RPMI7951 (cell line): ENCODE measurements at places on chromosomes 5 and 9. TPM values are rescaled to one million over a fixed set of nuclear protein-coding genes. Genes with fewer than 3 reads are reported as not detected.

CARTPT gene
- total RNA-seq, result not detected in 2 replicates

DNA sequence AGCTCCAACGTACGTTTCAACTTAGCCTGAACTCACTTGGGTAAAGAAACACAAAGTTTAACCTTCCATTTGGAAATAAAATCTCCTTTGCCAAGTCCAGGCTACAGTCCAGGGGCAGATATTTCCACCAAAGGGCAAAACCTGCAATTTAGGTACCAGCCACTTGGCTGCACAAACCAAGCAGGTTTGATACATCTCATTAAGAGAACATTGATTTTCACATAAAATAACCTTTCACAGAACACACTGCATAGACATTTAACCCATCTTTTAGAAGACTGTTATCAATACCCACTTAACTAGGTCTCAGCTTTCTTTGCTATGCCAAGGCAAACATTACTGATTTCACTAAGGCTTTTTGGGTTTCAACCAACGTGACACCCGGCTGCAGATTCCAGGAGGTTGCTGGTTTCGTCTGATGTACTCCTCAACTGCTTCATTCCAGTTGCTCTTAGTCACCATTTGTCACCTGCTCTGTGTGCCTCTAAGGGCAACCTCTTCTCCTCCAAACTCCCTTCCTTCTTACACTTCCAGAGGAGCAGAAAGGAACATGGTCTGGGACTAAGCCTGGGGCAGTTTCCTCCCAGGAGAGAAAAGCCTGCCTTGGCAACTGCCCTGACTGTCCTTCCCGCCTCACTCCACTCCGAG lies 67.1 kb downstream of the EPB41L4B start:
- DNase-seq, result peak; percentile 71

DNA sequence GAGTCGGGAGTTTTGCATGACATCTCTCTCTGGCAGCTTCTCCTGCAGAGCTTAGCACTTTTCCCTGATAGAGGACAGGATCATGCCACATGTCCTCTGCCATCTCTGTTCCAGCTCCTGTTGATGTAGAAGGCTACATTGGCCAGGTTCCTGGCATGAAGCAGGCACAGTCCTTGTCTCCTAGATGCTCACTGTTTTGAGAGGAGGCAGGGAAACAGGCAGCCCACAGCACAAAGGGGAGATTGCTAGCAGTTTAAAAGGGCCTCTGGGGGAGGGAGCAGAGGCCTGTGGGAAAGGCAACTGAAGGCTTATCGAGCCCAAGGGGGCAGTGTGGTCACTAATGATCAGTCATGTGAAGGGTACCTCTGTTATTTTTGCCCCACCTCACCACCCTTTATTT lies 10.7 kb downstream of the ARHGAP26 start:
- no peak for DNase-seq

DNA sequence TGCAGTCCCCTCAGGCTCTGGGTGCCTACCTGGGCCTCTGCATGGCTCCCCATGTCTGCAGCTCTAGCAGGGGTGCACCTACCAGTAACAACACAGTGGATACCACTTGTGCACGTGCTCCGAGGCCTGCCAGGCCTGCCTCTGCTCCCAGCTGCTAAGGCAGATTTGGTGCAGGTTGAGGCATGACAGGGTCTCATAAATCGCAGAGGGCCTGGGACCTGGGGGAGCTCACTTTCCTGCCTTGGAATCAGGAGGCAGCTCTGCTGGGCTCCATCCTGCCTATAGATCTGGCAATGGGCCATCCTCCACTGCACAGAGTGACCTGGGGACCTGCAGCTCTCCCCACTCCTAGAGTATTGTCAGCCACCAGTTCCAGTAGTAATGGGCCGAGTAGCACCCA lies 121.9 kb upstream of the CXCL14 start:
- no peak for DNase-seq

DNA sequence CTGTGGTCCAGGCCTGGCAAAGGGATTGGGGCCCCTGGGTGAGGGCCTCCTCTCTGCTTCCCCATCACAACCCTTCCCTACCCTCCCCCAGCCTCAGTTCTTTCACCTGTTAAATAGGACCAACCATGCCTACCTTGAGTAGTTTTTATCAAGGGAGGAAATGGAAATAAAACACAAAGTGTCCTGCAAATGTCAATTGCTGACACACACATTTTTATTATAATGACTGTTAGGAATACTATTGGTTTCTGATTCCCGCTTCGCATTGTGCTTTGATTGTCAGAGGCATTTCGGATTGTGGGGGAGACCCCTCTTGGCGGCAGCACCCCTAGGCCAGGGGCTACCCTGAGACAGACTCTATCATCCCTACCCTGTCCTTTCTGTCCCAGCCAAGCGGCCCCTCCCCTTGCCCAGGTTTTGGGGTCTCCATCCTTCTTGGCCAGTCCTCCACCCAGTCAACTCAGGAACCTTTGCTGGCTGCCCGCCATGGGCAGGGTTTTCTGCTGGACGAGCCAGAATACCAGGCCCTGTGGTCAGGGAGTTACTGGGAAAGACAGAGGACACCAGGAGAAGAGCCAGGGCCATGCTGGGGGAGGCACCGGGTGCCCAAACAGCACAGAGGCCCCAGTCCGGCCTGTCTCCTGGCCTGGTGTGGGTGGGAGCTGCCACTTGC lies 18.4 kb upstream of the TTLL11 start:
- DNase-seq, result no peak

DNA sequence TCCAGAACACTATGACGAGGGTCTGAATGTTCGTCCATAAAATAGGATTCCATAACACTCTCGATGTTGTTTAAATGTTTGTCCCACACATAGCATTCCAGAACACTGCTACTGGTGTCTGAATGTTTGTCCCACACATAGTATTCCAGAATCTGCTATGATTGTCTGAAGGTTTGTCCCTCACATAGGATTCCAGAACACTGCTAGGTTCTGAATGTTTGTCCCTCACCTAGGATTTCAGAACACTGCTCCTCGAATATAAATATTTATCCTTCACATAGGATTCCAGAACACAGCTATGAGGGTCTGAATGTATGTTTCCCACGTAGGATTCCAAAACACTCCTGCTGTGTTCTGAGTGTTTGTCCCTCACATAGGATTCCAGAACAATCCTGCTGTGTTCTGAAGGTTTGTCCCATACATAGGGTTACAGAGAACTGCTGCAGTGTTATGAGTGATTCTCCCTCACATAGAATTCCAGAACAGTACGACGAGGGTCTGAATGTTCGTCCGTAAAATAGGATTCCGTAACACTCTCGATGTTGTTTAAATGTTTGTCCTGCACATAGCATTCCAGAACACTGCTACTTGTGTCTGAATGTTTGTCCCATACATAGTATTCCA lies 215.3 kb downstream of the FOXD4L6 start:
- DNase-seq, result no peak

PLK2 gene
- total RNA-seq, result 120 and 137 TPM in 2 replicates

C9 gene
- not detected in 2 replicates for total RNA-seq

DNA sequence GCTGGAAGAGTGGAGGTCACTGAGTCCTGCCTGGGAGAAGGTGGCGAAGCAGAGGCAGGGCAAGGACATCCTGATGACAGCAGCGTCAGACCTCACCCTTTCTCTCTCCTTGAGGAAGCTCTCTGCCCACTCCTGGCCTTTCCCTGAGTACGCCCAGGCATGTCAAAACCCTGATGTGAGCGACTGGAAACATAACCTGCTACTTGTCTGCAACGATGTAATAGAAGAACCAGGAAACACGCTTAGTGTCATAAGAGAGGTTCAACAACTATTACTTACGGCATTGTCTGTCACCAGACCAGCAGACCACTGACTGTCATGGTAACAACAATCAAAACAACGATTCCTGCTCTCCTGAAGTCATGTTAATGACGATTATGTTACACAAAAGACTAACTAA lies 152.4 kb downstream of the ACTL7B start:
- no peak for DNase-seq

PCDHGC3 gene
- total RNA-seq, result 75.6 and 81.8 TPM in 2 replicates

DNA sequence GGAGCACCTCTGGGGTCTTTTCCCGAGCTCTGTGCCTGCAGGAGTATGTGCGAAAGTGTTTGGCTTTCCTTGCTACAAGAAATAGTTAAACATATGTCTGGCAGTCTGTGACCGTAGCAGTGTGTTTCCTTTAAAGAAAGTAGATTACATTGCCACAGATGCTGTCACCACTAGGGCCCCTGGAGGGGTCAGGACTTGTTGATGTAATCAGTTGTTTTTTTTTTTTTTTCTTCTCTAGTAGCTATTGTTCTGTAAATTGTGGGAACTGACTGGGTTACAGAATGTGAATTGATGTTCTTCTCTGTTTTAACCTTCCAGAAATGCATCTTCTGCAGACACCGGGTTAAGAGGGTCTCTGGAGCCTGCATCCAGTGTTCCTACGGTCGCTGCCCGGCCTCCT lies 345.6 kb downstream of the KDM4C start:
- no peak for DNase-seq

GRCh38 chr5:91401175-91401574 lies 18.1 kb upstream of the ARRDC3 start:
- DNase-seq, result no peak

DNA sequence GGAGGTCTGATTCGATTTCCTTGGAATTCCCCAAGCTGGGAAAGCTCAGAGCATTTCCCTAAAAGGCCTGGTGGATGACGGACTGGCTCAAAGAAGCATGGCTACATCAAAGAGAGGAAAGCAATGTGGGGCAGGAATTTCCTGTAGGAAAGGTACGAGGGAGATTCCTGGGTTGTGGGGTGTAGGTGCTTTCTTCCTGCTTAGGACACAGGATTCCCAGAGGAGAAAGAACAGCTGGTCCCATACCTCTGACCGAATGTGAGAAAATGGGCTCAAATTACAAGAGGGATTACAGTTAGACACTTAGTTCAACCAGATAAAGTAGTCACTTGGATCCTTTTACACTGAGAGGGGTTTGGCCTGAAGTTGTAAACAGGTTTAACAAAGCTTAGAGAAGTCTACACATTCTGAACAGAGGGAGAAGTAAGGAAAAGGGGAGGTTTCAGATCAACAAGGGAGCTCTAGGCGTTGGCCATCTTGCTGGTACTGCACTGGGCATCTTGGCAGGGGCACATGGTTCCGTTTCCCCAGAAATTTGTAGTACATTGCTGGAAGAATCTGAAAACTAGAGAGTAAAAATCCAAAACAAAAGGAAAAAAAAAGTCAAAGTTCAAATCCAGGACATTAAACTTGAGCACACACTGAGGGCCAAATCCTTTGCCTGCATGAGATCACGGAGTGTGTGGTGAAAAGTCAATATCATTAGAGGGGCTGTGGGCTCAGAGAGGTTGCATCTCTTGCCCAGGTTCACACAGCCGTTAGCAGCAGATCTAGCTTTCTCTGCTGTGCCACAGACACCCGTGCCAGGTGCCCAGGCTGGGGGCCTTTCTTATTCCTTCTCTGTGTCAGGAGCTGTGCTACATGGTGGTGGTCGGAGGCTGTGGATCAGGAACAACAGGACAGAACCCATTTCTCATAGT lies 171.3 kb downstream of the RGS3 start:
- DNase-seq, result no peak

DNA sequence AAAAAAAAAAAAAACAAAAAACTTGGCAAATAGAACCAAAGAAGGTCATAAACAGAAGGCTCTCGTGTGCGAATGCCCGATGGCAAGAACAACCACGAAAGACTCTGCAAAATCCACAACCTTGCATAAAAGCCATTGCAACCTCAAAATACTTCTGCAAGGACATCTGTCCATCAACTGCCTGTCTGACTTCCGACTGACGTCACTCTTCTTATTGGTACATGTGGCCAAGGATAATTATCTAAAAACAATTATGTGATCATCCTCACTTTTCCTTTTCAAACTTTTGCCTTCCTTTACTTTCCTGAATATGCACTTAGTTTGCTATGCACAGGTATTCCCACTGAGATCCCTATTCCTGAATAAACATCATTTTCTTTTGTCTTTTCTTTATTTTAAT lies 29.2 kb upstream of the DNAH5 start:
- DNase-seq, result no peak

DNA sequence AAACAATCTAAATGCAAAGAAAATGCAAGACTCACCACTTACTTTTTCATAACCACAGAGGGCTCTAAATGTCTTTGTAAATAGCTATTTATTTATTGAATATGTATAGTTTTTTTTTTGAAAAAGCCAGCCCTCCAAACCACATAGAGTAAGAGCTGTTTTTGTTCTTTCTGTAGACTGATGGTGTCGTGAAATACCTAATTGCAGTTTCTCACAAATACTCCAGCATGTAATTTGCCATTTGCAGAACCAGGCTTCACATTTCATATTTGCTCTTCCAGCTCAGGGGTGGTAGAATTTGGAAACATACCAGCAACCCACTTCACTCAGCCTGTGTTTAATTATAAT lies 159.8 kb downstream of the TMC1 start:
- DNase-seq, result no peak

IRX1 gene
- not detected in 2 replicates for total RNA-seq

DNA sequence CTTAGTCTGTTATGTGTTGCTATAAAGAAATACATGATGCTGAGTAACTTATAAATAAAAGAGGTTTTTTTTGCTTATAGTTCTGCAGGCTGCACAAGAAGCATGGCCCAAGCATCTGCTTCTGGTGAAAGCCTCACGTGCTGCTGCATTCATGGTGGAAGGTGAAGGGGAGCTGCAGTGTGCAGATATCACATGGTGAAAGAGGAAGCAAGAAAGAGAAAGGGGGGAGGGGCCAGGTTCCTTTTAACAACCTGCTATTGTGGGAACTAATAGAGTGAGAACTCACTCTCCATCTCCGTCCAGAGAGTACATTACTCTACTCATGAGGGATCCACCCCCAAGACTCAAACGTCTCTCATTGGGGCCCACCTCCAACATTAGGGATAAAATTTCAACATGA lies 12.5 kb upstream of the PARP8 start:
- DNase-seq, result no peak

PPP3R2 gene
- total RNA-seq, result not detected in 2 replicates
